ENCODE measurements at places on chromosomes 1 and 21. TPM values are rescaled to one million over a fixed set of nuclear protein-coding genes. Genes with fewer than 3 reads are reported as not detected.

- H3K4me3 ChIP-seq, result no peak overlapping the region
- H3K36me3 ChIP-seq, result peaks cover 5% of the 10 kb centered on the region
- no peaks in the 10 kb centered on the region for H3K27me3 ChIP-seq
- DNase-seq, result no peak
- H3K4me1 ChIP-seq, result peaks cover 71% of the 10 kb centered on the region
Measured at GRCh38 chr1:21766210-21766609, 16.7 kb downstream of the USP48 start.

DNA sequence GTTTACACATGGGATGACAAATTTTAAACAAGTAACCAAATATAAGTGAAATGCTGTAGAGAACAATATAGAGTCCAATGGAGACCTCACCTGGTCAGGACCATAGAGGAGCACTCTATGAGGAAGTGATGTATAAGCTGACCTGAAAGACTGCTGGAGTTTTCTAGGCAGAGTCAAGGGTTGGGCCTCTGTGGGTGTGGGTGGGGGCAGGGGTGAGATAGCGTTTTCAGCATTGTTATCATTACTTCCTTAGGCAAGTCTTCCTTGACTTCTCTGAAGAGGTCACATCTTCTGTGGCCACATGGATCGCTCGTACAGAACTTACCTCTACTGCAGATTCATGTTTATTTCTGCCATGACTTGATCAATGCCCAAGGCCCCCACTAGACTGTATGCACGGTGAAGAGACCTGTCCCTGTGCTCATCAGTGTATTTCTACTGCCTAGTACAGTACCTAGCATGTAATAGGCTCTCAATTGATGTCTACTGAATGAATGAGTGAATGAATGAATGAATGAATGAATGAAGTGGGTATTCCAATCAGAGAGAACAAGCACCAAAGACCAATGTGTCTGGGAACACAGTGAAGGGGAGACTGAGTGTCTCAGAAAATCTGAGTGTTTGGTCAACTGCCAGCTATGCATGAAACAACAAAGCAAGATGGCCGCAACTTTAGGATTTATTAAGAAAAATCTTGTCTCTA, 116.5 kb downstream of the RNF220 start:
- DNase-seq, result no peak
- H3K27ac ChIP-seq, result no peak overlapping the region
- peaks cover 10% of the 10 kb centered on the region for H3K27me3 ChIP-seq
- H3K36me3 ChIP-seq, result no peaks in the 10 kb centered on the region
- H3K4me3 ChIP-seq, result no peak overlapping the region

GRCh38 chr1:180042988-180043622, 88.5 kb downstream of the CEP350 start:
- H3K4me3 ChIP-seq, result no peak overlapping the region
- H3K4me1 ChIP-seq, result no peaks in the 10 kb centered on the region
- H3K27me3 ChIP-seq, result no peaks in the 10 kb centered on the region
- H3K36me3 ChIP-seq, result peaks cover 76% of the 10 kb centered on the region
- no peak overlapping the region for H3K27ac ChIP-seq

GRCh38 chr1:183588827-183589226, 1.4 kb downstream of the NCF2 start:
- no peaks in the 10 kb centered on the region for H3K36me3 ChIP-seq
- H3K4me1 ChIP-seq, result peaks cover 13% of the 10 kb centered on the region
- DNase-seq, result no peak
- H3K27ac ChIP-seq, result peak overlapping the region; percentile 77
- H3K27me3 ChIP-seq, result no peaks in the 10 kb centered on the region

DNA sequence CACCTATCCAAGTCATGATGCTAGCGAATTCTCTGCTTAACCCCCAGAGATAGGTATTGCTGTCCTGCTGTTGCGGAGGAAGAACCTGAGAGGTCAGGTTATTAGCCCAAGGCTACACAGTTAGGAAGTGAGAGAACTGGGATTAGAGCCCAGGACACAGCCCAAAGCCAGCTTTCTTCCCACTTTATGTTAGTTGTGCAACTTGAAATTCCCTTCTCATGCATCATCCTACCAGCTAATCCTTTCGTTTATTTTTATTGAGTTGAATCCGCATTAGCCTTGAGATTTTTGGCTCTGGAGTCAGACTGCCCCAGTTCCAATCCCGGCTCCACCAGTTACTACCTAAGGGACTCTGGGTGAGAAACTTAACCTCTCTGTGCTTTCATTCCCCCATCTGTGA, 65.4 kb downstream of the PLEKHA6 start:
- H3K27ac ChIP-seq, result peak overlapping the region; percentile 68
- DNase-seq, result no peak
- H3K36me3 ChIP-seq, result no peaks in the 10 kb centered on the region
- peaks cover 28% of the 10 kb centered on the region for H3K4me1 ChIP-seq
- H3K4me3 ChIP-seq, result no peak overlapping the region
- no peaks in the 10 kb centered on the region for H3K27me3 ChIP-seq

DNA sequence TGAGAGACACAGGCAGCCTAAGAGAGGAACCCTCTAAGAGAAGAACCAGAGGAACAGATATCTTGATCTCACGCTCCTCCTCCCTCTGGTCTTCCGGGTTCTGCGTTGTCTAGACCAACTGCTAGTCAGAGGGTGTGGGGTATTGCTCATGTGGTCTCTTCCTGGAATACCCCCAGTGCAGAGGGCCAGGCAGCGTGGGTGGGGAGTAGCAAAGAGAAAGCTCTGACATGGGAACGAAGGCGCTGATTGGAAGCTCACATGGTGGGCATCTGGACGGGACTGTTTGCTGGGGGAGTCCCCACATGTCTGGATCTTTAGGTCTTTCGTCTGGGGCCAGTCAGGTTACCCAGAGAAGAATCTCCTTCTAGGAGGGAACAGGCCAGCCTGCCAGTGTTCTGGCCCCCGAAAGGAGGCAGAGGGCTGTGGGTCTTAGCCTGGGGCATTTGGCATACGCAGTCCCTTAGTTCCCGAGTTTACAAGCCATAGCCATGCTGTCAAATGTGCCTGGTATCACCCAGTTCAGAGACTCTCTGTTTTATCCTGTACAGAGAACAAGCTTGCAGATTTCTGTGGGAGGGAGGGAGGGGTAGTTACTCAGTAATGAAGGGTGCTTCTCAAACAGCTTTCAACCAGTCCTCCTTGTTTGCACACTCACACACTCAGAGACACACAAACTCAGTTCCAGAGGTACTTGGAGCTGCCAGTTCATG, 18.3 kb upstream of the IL6R start:
- peaks cover 22% of the 10 kb centered on the region for H3K4me1 ChIP-seq
- no peak overlapping the region for H3K4me3 ChIP-seq
- no peaks in the 10 kb centered on the region for H3K27me3 ChIP-seq
- H3K27ac ChIP-seq, result no peak overlapping the region
- DNase-seq, result no peak

DNA sequence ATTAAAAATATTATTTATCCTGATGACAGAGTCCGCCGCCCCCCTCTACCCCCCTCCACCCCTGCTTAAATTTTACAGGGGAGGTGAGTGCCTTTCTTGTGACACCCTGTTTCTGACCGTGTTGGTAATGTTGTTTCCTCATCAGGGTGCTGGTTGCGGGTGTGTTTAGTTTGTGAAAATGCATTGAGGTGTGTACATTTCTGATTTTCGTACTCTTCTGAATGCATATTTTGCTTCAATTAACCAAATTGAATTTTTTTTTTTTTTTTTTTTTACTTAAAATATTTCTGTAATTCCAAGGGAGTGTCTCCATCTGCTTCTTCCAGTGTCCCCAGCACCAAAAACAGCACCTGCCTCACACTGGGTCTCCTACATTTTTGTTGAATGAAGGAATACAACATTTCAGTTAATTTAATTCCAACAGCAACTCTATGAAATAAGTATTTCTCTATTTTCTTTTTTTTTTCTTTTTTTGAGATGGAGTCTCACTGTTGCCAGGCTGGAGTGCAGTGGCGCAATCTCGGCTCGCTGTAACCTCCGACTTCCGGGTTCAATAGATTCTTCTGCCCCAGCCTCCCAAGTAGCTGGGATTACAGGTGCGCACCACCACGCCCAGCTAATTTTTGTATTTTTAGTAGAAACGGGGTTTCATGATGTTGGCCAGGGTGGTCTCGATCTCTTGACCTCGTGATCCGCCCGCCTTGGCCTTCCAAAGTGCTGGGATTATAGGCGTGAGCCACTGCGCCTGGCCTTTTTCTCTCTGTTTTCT, 5.6 kb upstream of the SLC2A1 start:
- peaks cover 33% of the 10 kb centered on the region for H3K27me3 ChIP-seq
- H3K27ac ChIP-seq, result no peak overlapping the region
- H3K4me3 ChIP-seq, result no peak overlapping the region
- no peak for DNase-seq
- no peaks in the 10 kb centered on the region for H3K36me3 ChIP-seq
- peaks cover 12% of the 10 kb centered on the region for H3K4me1 ChIP-seq

GRCh38 chr1:74425676-74426075, 86.7 kb downstream of the LRRC53 start:
- H3K4me1 ChIP-seq, result no peaks in the 10 kb centered on the region
- DNase-seq, result no peak
- H3K36me3 ChIP-seq, result no peaks in the 10 kb centered on the region
- no peaks in the 10 kb centered on the region for H3K27me3 ChIP-seq

- H3K27ac ChIP-seq, result no peak overlapping the region
- DNase-seq, result no peak
- no peaks in the 10 kb centered on the region for H3K36me3 ChIP-seq
- no peaks in the 10 kb centered on the region for H3K27me3 ChIP-seq
- no peaks in the 10 kb centered on the region for H3K4me1 ChIP-seq
Measured at GRCh38 chr1:187310038-187310631, 481.4 kb downstream of the PLA2G4A start.

DNA sequence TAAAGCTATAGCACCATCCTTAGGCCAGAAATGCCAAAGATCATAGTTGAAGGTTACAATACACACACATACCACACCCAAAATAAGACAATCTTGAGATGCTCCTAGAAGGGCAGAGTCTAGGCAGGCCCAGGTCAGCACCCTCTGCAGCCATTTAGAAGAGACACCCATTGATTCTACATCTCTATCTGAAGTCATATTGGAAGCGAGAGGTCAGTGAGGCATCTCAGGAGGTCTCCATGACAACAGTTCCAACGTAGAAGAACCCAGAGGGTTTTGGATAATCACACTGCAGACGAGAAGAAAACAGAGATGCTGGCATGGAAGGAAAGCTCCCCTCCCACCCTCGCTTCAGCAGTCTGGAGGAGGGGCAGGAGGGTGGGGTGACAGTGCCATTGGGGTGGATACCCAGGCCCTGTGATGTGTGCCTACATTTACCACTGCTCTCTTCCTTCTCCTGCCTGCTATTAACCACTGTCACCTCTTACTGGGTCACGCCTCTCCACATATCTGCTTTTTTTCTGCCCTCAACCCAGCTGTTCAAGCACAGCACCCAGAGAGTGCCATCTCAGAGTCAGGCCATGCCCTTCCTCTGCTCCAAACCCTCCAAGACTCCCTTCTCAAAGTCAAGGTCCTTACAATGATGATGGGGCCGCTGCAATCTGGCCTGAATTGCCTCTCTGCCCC, 6.2 kb downstream of the TMCO4 start:
- peaks cover 1% of the 10 kb centered on the region for H3K4me1 ChIP-seq
- H3K4me3 ChIP-seq, result no peak overlapping the region
- H3K27me3 ChIP-seq, result no peaks in the 10 kb centered on the region
- DNase-seq, result no peak

GRCh38 chr1:40058453-40059337, 18.2 kb downstream of the CAP1 start:
- H3K27ac ChIP-seq, result peak overlapping the region; percentile 77
- no peak for DNase-seq
- H3K4me1 ChIP-seq, result peaks cover 86% of the 10 kb centered on the region
- peaks cover 47% of the 10 kb centered on the region for H3K36me3 ChIP-seq
- peak overlapping the region; percentile 20 for H3K4me3 ChIP-seq

GRCh38 chr1:31783846-31784245, 19.7 kb upstream of the ADGRB2 start:
- peaks cover 15% of the 10 kb centered on the region for H3K4me1 ChIP-seq
- H3K27me3 ChIP-seq, result no peaks in the 10 kb centered on the region
- H3K4me3 ChIP-seq, result no peak overlapping the region
- DNase-seq, result peak; percentile 27

DNA sequence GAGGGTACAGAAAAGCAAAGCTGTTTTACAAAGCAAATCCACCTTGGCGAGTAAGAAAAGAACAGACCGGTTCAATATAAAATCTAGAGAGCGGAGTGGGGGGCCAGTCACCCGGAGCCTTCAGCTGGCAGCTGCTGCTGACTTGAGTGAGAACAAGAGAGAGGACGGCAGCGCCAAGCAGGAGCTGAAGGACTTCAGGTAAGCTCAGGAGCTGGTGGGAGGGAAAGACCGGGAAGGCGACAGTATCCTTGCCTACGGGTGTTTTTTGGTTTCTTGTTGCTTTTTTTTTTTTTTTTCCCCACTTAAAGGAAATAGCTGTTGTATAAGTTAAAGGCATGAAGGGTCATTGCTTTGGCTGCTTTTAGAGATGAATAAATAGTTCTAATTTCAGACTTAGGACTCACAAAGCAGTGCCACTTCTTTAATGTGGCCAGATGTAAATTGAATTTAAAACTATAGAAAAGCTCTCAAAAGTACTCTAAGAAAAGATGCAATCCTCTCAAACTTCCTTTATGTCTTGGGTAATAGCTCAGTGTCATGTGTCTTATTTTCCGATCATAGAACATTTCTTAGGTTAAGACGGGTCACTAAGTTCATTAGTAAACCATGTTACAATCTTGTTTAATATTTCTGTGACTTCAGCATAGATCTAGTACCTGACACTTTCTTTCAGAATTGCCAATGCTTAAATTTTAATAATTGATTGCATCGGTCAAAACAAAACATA, 82.8 kb downstream of the PRDM2 start:
- H3K4me3 ChIP-seq, result peak overlapping the region; percentile 32
- peak overlapping the region; percentile 21 for H3K27ac ChIP-seq
- peaks cover 22% of the 10 kb centered on the region for H3K4me1 ChIP-seq
- peaks cover 82% of the 10 kb centered on the region for H3K36me3 ChIP-seq

- DNase-seq, result no peak
- peaks cover 18% of the 10 kb centered on the region for H3K4me1 ChIP-seq
- H3K27ac ChIP-seq, result no peak overlapping the region
- H3K36me3 ChIP-seq, result no peaks in the 10 kb centered on the region
- H3K27me3 ChIP-seq, result no peaks in the 10 kb centered on the region
Measured at GRCh38 chr1:64171246-64171645, 32.2 kb upstream of the UBE2U start.

- peaks cover 7% of the 10 kb centered on the region for H3K4me1 ChIP-seq
- no peak overlapping the region for H3K27ac ChIP-seq
- H3K36me3 ChIP-seq, result no peaks in the 10 kb centered on the region
- no peak for DNase-seq
- H3K27me3 ChIP-seq, result no peaks in the 10 kb centered on the region
Measured at GRCh38 chr1:108531444-108531843, 28.5 kb upstream of the EEIG2 start.

DNA sequence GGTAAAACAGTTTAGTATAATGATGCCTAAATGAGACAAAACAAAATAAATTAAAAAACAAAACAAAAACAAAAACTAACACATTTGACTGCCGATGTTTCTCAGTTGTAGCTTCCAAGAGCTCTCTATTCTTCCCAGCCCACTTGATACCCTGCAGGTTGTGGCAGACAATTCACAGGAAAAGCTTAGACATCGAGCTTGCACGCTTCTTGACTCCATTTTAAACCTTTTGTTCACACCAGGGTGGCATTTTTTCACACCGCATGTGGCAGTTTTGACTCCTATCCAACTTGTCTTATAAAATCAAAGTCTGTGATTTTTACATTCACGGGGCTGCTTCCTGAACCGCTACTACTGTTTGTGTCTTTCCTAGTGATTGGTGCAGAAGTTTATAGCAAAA, 575.9 kb downstream of the USP25 start:
- no peak overlapping the region for H3K27ac ChIP-seq
- DNase-seq, result no peak
- no peaks in the 10 kb centered on the region for H3K4me1 ChIP-seq
- no peaks in the 10 kb centered on the region for H3K27me3 ChIP-seq
- H3K36me3 ChIP-seq, result no peaks in the 10 kb centered on the region

GPR157 gene
- 14.2 TPM for total RNA-seq

ETNK2 gene
- total RNA-seq, result 4.5 TPM

KIF17 gene
- total RNA-seq, result 8.4 TPM

TSTD1 gene
- 63.2 TPM for total RNA-seq

BLZF1 gene
- 27.2 TPM for total RNA-seq

TAS1R1 gene
- 0.27 TPM for total RNA-seq

RGS13 gene
- total RNA-seq, result 5.0 TPM

ADAM30 gene
- total RNA-seq, result not detected

TMEM82 gene
- total RNA-seq, result not detected

Measured in lower lobe of right lung (tissue), 2 donors.